ENCODE measurements at places on chromosomes 2 and 18.

GRCh38 chr2:127034051-127034450 lies 72.9 kb downstream of the BIN1 start:
- no peak for DNase-seq

- DNase-seq = no peak
Measured at GRCh38 chr2:43032213-43033015, 194.0 kb downstream of the ZFP36L2 start.

DNA sequence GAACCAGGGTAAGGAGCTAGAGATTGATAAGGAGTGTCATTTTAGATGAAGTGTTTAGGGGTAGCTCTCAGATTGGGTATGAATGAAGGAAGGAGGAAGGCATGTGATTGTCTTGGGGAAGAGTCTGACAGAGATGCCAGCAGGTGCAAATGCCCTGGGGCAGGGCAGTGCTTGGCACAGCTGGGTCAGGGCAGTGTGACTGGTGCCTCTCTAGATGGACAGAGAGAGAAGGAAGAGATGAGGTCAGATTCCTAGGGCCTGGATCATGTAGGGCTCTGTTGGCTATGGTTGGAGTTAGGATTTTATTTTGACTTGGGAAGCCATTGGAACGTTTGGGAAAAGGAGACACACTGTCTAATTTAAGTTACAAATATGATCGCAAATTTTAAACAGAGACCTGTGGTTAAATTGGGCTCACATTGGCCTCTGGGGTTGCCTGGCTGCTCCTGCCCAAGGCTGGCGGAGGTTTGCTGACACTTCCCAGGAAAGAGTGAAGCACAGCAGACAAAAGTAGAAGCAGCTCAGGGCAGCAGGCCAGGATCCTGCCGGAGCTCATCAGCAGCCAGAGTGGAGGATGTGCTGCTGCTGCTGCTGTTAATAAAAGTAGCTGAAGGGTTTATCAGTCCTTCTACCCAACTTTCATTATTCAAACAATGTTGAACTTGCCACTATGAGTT lies 32.7 kb upstream of the FHL2 start:
- peak; percentile 44 for DNase-seq

GRCh38 chr18:23844991-23845680 lies 155.9 kb downstream of the LAMA3 start:
- DNase-seq = peak; percentile 77

GRCh38 chr2:160828076-160828475 lies 332.2 kb upstream of the TANK start:
- no peak for DNase-seq

GRCh38 chr2:199631129-199631528 lies 173.4 kb upstream of the SATB2 start:
- DNase-seq = no peak

DNA sequence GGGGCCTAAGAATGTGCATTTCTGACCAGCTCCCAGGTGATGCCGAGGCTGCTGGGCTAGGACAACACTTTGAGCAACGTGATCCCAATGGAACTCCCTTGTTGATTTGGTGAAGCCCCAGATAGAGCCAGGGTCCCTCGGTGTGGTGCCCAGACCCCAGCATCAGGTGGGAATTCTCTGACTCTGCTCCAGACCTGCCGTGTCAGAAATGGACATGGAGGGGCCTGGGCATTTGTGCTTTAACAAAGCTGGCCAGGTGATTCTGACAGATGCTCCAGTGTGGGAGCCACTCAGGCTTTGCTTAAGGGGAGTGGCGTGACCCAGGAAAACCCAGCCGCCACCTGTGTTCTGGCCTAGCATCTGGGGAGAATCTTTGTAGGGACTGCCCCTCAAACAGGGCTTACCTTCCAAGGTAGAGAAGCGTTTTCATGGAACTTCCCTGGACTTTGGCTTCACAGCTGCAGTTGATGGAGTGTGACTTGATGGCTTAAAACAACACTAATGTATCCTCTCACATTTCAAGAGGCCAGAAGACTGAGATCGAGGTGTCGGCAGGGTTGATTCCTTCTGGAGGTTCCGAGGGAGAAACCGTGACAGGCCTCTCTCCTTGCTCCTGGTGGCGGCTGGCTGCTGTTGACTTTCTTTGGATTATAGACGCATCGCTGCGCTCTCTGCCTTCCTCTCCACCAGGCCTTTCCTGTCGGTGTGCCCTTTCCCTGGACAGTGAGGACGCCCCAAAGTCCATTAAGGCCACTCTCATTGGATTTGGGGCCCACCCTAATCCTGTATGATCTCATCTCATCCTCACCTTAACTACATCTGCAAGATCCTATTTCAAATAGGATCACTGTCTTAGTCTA lies 57.0 kb upstream of the HDAC4 start:
- no peak for DNase-seq

- no peak for DNase-seq
Measured at GRCh38 chr2:161357097-161357496, 48.9 kb downstream of the PSMD14 start.

DNA sequence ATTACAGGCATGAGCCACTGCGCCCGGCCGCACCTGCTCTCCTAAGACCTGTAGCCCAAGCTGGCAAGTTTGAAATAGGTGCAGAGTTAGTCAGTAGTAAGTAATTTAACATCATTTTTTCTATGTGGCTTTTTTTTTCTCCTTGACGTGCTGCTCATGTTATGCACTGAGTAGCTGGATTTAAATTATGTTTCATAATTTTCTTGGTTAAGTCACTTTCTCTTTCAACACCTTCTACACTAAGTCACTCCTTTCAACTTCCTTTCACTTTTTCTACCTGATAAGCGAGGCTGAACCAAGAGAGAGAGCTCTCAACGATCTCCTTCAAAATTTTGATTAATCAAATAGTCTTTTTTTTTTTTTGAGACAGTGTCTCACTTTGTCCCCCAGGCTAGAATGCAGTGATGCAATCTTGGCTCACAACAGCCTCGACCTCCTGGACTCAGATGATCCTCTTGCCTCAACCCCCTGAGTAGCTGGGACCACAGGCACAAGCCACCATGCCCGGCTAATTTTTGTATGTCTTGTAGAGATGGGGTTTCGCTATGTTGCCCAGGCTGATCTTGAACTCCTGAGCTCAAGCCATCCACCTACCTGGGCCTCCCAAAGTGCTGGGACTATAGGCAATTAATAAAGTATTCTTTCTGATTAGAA lies 13.1 kb downstream of the CASP8 start:
- no peak for DNase-seq
